Esophagus muscularis mucosa (tissue), 4 donors: ENCODE measurements at places on chromosomes 3 and 15. TPM values are rescaled to one million over a fixed set of nuclear protein-coding genes. Genes with fewer than 3 reads are reported as not detected.

Gene GRAMD1C
- total RNA-seq: not detected

Gene CYP1A2
- not detected for total RNA-seq

Gene IL17RD
- total RNA-seq: 10.8 TPM

Gene SLITRK3
- 29.3 TPM for total RNA-seq

Gene FBN1
- 253 TPM for total RNA-seq

Gene ALPK3
- total RNA-seq: 16.1 TPM
